Mesothelial cell of epicardium (in vitro differentiated cells): ENCODE measurements at places on chromosomes 5 and 9.

DNA sequence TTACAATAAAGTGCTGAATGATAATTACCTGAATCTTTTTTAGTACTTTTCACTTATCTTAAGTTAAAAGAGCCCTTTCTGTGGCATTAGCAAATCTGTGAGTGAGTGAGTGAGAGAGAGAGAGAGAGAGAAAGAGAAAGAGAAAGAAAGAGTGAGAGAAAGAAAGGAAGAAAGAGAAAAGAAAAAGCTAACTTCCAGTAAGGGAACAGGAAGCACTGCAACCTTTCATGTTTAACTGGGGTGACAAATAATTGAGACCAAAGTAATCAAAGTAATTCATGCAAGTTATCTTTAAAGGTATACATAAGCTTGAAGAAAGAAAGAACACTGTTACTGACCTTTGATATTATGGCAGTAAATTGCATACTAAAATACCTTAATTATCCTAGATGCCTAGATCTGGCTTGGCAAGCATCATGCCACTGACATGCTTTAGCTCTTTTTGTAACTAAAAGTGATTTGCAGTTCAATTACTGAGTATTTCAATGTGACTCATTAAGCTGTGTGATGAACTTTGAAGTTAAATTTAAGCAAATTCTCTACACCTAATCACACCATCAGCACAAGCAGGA is 21.7 kb downstream of the FEM1C start:
- DNase-seq: no peak

GRCh38 chr5:173238312-173239232 is 3.6 kb upstream of the NKX2-5 start:
- DNase-seq: no peak

- DNase-seq: no peak
Measured at GRCh38 chr5:178449163-178450070, 140.8 kb downstream of the COL23A1 start.

DNA sequence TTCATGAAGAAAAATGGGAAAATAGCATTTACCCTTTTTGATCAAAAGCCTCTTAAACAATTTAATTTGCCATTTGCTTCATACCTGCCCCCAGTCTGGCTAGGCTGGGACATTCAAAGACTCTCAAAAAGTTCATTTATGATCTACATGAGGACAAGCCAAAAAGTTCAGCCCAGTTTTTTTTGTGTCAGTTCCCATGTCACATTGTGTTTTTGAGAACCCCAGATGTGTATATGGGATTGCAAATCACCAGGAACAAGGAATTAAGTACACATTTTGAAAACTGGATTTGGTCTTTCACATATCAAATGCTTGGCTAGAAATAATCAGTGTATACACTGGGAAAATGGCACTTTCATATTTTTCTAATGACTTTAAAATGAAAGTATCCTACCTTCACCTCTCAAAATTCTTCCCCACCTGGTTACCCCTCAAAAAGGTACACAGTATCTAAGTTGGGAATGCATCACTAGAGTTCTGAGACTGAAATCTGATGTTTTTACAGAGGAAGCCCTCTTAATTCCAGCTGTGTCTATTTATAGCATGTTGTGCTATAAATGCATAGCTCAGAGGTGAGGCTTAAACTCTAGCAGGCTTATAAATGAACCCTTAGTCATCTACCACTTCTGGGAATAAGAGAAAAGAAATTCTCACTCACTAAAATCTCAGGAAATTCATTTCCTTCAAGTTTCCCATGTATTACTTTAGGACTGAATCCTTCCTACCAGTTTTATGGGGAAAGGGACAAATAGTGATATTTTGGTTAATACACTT is 9.3 kb downstream of the STOM start:
- no peak for DNase-seq

DNA sequence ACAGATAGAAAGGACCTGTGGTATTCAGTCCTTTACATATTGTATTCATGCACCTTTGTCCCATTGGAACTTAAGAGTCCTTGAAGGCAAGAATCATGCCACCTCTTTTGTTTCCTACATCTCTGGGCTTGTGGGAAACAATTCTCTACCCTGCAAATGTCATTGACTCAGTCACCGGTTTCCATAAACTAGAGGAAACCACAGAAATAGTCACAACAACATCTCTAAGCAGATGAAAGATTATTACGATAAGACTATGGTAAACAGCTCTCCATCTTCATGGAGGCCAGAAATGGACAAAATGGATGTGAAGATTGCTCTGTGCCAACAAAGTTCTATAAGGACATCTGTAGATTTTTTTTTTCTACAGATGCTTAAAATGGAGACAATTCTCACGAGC is 165.5 kb downstream of the PIK3R1 start:
- no peak for DNase-seq

GRCh38 chr5:66710557-66711088 is 114.4 kb downstream of the MAST4 start:
- DNase-seq: no peak

DNA sequence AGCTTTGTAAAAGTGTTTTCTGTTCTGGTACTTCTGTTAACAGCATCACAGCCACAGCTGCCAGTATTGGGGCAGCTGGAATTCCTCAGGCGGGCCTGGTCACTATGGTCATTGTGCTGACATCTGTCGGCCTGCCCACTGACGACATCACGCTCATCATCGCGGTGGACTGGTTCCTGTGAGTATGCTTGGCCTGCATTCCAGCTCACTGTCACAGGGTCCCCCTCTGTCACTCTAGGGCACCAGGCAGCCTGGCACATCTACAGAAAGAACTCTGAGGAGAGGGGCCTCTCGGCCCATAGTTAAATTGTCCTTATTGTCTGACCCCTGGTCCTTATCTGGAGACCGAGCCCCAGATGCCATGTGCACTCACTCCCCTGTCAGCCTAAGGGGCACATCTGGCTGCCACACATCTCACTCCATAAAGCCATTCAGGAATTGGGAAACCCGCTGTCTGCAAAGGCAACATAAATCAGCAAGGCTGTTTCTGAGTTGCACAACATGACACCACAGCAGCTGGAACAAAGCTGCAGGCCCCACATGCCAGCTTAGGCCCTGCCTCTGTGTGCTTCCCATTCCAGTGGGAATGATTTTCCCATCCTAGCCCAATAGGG is 77.5 kb downstream of the SLC1A3 start:
- no peak for DNase-seq

GRCh38 chr5:5585751-5586341 is 163.4 kb downstream of the ICE1 start:
- DNase-seq: no peak

DNA sequence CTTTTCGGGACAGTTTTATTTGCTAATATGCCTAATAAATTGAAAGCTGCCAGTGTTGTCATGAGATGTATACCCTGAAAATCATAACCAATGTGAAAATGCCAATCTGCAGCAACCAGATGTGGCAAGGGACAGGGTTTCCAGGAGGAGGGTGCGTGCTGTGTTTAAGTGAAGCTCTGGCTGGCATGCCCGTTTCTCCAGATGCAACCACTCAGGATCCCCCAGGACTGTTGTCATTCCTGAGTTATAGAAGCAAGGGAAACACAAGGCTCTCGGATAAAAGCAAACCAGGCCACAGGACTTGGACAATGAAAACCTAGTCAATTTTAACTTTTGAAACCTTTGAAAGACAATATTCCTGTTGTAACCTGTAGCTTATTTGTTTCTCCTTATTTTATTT is 360.2 kb downstream of the SLIT3 start:
- no peak for DNase-seq

GRCh38 chr9:111076519-111076918 is 38.2 kb upstream of the LPAR1 start:
- no peak for DNase-seq

DNA sequence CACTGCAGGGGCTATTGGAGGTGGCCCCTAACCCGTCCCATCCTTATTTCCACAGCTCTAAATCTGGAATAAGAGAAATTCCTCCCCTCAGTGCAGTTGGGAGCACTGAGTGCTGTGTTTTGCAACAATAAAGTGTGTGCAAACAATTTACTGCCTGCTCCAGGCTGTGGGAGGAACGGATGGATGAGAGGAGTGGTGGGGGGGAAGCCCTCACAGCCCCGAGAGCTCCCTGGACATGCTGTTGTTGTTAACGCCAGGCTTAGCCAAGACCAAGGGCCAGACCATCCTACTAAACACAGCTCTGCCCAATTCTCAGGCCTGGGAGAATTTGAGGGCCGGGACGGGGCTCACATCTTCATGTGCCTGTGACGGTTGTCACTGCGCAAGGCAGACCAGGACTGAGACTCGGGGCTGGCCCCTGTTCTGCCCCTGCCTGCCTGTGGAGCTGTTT is 200.2 kb downstream of the DAB2IP start:
- DNase-seq: no peak

- no peak for DNase-seq
Measured at GRCh38 chr5:16606628-16607027, 10.2 kb downstream of the RETREG1 start.

- no peak for DNase-seq
Measured at GRCh38 chr5:86613455-86613854, 4.3 kb upstream of the COX7C start.

- DNase-seq: no peak
Measured at GRCh38 chr5:158264264-158264663, 405.3 kb upstream of the CLINT1 start.

- DNase-seq: no peak
Measured at GRCh38 chr9:94971378-94972131, 245.1 kb downstream of the AOPEP start.

DNA sequence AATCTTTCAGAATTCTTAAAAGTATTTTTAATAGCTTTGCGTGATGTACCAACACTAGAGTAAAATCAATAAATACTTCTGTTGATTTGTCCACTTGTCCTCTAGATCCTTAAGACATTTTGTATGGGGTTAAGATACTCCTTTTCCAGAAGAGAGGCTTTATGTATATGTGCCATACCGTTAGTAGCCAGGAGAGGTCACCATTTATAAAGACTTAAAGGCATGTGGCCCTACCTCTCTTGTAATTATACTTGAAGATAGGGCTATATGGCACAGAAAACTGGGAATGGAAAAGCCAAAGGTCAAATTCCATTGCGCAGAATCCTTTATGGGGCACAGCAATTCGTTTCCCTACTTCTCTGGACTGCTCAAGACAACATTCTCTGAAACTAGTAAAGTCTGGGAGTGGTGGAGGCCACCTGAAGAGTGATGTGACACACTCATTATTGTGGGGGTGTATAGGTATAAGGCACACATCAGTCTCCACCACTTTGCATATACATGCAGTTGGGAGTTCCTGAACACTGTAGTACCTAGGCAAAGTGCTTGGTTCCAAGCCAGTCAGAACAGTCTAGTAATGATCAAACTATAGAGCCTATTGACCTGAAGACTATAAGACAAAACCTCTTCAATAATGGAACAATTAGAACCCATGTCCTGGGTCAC is 140.1 kb upstream of the FBXL17 start:
- no peak for DNase-seq

- no peak for DNase-seq
Measured at GRCh38 chr5:164649266-164649665, 1143.8 kb downstream of the MAT2B start.

- no peak for DNase-seq
Measured at GRCh38 chr5:157864067-157864466, 5.1 kb upstream of the CLINT1 start.

- DNase-seq: no peak
Measured at GRCh38 chr5:82642313-82642712, 364.2 kb upstream of the RPS23 start.

DNA sequence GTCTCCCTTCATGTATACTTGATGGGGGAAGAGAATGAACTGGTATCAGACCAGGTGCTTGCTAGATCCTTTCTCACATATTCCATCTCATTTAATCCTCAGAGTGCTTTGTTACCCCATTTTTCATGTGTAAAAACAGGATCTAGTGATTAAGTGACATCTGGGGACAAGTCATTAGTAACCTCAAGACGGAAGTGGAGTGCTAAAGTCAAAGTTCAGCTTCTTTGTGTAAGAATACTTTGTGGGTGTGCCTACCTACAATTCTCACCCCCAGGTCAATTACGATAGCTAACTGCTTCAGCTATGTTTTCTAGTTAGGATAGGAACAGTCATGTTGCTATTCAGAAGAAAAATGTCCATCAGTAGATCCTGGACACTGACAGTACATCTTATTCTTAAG is 3.1 kb upstream of the FAM120AOS start:
- no peak for DNase-seq

- DNase-seq: no peak
Measured at GRCh38 chr5:80963966-80964481, 3.9 kb downstream of the RASGRF2 start.

DNA sequence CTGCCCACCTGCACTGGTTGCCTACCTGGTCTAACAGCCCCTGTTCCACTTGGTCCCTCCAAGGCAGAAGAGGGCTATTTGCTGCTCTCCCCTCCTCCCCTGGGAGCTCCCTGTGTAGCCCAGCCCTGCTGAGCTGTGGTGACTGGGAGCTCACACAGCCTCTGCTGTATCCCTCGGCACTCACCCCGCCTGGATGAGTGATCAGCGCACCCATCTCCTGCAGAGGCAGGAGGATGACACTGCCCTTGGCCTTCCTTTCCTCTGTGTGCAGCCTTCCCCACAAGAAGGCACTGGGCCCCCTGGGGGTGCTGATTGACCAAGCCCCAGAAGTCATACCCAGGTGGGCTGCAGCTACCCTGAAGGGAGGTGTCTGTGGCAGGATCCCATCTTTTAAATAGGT is 134.2 kb downstream of the ADAMTS2 start:
- no peak for DNase-seq

DNA sequence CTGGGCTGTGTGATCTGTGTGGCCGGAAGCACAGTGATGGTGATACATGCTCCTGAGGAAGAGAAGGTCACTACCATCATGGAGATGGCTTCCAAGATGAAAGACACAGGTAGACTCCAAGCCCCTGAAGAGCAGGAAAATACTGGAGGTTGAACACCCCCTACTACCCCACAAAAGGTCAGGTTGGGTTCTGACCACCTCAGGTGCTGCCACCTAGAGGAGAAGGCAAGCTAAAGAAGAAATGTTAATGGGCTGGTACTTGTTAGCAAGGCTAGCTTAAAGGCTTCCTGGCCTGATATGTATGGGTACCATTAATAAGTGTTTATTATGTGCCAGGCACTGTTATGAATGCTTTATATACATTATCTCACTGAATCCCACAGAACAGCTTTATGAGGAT is 11.7 kb downstream of the NIPAL4 start:
- no peak for DNase-seq

- DNase-seq: peak; percentile 72
Measured at GRCh38 chr5:150642567-150642927, 2.1 kb downstream of the SYNPO start.

GRCh38 chr9:73151653-73152542 is at the start of gene ANXA1:
TSS of gene ANXA1 (plus strand) at chr9:73151865. CDS start at chr9:73158536, 6,671 bp downstream.
- DNase-seq: no peak

DNA sequence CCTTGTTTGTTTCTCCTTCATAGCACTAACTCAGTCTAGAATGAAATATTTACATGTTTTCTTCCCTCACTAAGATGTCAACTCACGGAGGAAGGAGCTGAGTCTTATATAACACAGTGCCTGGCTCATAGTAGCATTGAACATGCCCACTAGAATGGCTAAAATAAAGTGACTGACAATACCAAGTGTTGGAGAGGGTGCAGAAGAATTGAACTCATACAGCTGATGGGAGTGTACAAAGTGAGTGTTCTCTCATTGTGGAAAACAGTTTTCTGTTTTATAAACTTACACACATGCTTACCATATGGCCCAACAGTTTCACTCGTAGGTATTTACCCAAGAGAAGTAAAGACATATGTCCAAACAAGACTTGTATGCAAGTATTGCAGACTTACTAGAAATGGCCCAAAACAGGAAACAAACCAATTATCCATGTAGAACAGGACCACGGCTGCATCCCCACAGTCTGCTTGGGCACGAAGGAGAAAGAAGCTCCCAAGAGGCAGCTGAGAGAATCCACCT is 87.5 kb downstream of the PPARGC1B start:
- DNase-seq: no peak
